ENCODE measurements at places on chromosomes 11 and 22. TPM values are rescaled to one million over a fixed set of nuclear protein-coding genes. Genes with fewer than 3 reads are reported as not detected.

The ZNF280B gene
- total RNA-seq, result not detected

The RASL10A gene
- total RNA-seq, result 3.5 TPM

The CACNA1I gene
- total RNA-seq, result 0.38 TPM

The TCN1 gene
- total RNA-seq, result 35.4 TPM

The USP35 gene
- total RNA-seq, result 7.0 TPM

The GRIA4 gene
- total RNA-seq, result not detected

The PLAAT5 gene
- total RNA-seq, result 1.3 TPM

The OR2AG1 gene
- total RNA-seq, result not detected

The WNT7B gene
- total RNA-seq, result 27.0 TPM

The LRRC4C gene
- not detected for total RNA-seq

The TRPM5 gene
- not detected for total RNA-seq

The APOA5 gene
- not detected for total RNA-seq

The BIRC2 gene
- 25.0 TPM for total RNA-seq

The ATF4 gene
- 170 TPM for total RNA-seq

The VSIG10L2 gene
- under 0.01 TPM for total RNA-seq

The PLEKHA7 gene
- total RNA-seq, result 49.8 TPM

The GALR3 gene
- total RNA-seq, result not detected

The GAL gene
- 2.2 TPM for total RNA-seq

The ANGPTL5 gene
- total RNA-seq, result 0.29 TPM

The HPX gene
- not detected for total RNA-seq

The ADM2 gene
- total RNA-seq, result 0.26 TPM

The FGF19 gene
- total RNA-seq, result not detected

The AQP11 gene
- total RNA-seq, result not detected

The NCF4 gene
- total RNA-seq, result 2.1 TPM

The KCNE3 gene
- total RNA-seq, result 0.72 TPM

The CDC42EP1 gene
- total RNA-seq, result 56.3 TPM

All from esophagus squamous epithelium (tissue), 5 donors.